ENCODE measurements at places on chromosomes 12 and 14.

DNA sequence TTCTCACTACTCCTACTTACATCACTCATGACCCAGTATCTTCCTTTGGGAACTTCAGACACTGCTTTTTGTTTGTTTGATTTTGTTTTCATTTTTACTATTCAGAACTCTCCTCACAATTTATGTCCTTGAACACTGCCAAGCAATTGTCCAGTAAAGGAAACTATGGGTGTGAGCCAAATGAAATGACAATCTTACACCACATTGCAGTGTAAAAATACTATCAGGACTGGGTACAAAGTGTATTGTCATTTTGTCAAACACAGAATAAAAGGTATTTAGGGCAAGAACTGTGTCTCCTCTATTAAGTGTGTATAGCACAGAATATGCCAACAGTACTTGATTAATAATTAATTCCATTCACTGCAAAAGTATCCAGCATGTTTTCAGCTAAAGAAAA, 199.3 kb downstream of the ALG10B start:
- no peak for DNase-seq

DNA sequence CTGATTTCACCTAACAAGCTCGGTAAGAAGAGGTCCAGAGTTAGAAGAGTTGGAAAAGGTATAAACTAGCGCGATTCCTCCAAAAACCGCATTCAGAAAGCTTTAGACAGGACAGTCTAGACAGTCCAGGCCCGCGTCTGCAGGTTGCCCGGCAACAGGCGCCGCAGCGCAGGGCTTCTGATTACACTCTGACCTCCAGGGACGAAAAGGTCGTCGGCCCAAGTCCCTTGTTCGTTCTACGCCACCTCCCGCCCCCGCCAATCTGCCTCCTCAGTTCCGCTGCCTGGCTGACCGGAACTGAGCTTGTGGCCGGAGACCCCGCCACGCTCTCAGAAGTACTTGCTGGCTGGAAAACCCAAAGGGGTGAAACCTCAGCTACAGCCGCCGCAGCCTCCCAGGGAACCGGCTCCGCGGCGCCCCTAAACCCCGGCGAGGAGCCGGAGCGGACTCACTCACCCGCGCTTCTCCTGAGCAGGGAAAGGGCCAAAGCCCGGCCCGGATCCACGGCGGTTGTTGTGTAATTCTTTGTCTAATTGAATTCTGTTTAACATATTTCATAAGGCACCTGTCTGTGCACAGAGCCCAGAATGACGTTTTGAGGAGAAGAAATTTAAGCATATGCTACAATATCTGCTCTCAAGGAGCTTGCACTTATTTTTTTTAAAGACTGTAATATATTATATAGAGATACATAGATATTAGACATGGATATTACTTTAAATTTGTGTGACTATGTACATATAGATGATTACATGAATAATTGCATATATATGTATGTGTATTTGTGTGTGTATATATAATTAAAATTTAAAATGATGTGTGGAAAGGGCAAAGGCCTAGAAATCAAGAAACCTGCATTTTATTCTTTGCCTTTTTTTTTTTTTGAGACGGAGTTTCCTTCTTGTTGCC, at the start of gene CAPS2:
Gene CAPS2 (minus strand): TSS at position 407 of the 909 bp plus-strand sequence. CDS start 3,826 bp downstream, outside the sequence.
- peak; percentile 13 for DNase-seq

GRCh38 chr12:94768398-94769046, 118.2 kb upstream of the TMCC3 start:
- DNase-seq: no peak

DNA sequence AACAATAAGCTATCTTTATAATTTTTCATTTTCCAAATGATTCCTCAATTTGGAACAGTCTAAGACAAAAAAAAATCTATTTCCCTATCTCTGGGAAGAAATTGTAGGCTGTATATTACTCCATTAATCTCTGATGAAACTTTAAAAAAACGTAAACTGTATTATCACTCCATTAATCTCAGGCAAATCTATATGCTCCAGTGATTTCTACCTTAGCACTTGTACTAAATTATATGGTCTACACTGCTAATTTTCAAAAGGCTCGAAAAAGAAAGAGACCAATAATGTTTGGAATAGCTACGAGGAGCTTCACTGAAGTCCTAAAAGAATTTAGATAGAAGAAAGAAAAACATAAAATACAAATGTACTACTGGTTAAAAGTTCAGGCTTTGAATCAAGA, 19.7 kb downstream of the MED13L start:
- DNase-seq: no peak

DNA sequence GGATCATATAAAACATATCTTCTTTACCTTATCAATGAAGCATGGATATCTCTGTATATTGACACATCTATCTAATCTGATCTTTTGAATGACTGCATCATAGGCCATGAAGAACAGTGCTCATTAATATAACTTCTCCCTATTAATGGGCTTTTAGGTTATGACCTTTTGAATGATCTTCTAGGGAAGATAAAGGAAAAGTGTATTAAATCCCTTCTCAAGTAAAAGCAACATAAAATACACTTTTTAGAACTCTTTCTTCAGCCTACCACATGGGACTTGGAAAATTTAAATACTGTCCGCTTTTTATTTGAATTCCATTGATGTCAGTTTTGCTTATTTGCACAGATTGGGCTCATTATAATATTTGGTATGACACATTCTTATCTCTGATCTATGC, 425.4 kb downstream of the MED13L start:
- DNase-seq: no peak

GRCh38 chr12:11886339-11886738, 184.4 kb upstream of the BCL2L14 start:
- DNase-seq: no peak

GRCh38 chr12:114666746-114667668, 17.0 kb downstream of the TBX3 start:
- DNase-seq: no peak

DNA sequence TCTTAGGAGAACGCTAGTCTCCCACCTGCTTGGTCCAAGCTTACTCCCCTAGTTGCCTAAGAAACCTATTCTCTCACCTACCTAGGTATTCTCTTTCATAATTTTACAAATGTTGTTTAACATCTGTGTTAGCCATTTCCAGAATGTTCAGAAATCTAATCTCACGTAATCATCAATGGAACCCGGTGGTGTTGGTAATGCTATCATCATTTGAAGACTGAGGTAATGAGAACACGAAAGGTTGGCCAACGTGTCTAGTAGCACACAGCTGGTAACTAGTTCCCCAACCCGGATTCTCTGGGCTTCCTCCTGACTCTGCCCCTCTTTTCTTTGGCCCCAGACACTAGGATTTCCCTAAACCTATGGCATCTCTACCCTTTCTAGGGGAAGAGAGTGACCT, 43.8 kb upstream of the EMP1 start:
- DNase-seq: no peak

GRCh38 chr12:1347294-1347693, 247.1 kb downstream of the FBXL14 start:
- no peak for DNase-seq

DNA sequence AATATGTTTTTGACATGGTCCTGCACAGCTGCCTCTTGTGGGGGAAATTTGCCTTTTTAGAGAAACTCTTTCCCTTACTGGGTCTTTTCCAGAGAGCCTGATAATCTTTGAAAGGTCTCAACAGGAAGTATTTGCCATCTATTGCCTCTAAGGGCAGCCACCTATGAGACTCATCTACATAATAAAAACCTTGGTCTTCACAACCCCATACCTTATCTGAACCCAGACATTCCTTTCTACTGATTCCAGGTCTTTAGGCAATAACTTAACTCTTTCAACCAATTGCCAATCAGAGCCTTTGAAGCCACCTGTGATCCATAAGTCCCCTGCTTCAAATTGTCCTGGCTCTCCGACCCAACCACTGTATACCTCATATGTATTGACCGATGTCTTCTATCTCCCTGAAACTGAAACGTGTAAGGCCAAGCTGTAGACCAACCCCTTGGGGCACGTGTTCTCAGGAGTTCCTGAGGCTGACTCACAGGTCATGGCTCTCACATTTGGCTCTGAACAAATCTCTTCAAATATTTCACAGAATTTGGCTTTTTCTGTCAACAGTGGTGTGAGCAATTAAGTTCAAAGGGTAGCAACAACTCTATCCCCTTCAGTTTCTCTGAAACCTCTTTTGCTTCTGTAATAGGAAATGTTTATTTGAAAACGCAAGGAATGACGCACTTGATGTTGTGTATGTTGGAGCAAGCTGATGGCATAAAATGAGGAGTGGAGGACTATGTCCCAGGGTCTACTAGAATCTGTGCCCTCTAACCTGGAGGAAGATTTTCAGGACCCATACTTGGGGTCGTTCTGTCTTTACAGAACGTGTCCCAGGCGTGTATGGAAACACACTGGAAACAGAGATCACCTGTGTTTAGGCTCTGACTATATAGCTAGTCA, 49.2 kb upstream of the EIF5 start:
- no peak for DNase-seq

DNA sequence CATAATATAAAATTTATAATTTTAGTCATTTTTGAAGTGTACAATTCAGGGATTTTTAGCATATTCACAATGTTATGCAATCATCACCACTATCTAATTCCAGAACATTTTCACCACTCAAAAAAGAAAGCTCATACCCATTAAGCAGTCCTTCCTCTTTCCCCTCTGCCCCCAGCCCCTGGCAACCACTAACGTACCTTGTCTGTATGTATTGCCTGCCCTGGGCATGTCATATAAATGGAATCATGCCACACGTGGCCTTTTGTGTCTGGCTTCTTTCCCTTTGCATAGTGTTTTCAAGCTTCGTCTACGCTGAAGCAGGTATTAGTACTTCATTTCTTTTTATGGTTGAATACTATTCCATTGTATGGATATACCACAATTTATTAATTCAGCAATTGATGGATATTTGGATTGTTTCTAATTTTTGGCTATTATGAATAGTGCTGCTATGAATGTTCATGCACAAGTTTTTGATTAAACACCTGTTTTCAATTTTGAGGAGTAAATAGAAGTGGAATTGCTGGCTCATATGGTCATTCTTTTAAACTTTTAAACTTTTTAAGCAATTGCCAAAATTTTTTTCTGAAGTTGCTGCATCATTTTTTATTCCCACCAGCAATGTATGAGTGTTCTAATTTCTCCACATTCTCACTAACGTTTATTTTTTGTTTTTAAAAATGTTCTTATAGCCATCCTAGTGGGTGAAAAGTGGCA, 1.6 kb upstream of the SSTR1 start:
- DNase-seq: no peak

- no peak for DNase-seq
Measured at GRCh38 chr14:91381801-91382670, 35.6 kb downstream of the CCDC88C start.
